Stimulated activated CD4-positive, alpha-beta T cell treated with anti-CD3 and anti-CD28 coated beads, Interleukin-12 subunit alpha, Interleukin-12 subunit beta, amount 100 ng/mL, for 48 hours (primary cell): ENCODE measurements at places on chromosomes 6 and 20.

- no peak for DNase-seq
These were observed 10.0 kb downstream of the JPH2 start for GRCh38 chr20:44176833-44177534.

GRCh38 chr6:67009818-67010217 lies 1302.8 kb upstream of the EYS start:
- no peak for DNase-seq

GRCh38 chr6:41455818-41456217 lies 90.4 kb upstream of the FOXP4 start:
- no peak for DNase-seq

GRCh38 chr6:105936972-105937371 lies 149.2 kb upstream of the PRDM1 start:
- no peak for DNase-seq

- DNase-seq, result peak; percentile 91
These were observed at the start of gene CENPB for GRCh38 chr20:3786665-3787323. TSS of gene CENPB (minus strand) at chr20:3786740. CDS start at chr20:3786483, 257 bp downstream.

DNA sequence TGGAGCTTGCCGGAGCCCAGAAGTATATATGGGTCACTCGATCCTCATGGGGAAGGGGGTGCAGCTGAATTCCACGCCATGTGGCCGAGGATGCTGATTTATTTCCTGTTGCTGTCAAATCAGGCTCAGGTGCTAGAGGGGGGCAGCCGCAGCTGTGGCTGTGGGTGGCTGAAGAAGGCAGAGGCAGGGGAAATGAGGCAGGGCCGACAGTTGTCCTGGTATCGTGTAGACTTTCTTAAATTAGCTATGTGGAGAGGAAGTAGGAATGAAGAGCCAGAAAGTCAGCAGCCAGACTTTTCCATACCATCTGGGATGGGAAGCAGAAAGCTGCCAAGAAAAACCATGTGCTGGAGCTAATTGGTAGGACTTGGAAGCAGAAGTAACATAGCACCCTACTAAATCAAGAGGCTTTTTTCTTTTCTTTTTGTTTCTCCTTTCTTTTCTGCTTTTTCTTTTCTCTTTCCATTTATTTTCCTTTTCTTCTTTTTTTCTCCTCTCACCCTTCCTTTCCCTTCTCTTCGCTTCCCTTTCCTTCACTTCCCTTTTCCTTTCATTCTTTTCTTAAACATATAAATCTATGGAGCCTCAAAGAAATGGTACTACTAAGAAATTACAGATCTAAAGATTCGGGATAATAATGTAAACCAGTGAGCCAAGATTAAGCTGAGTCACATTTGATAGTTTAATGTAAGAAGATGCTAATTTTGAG lies 90.6 kb upstream of the CD83 start:
- no peak for DNase-seq

DNA sequence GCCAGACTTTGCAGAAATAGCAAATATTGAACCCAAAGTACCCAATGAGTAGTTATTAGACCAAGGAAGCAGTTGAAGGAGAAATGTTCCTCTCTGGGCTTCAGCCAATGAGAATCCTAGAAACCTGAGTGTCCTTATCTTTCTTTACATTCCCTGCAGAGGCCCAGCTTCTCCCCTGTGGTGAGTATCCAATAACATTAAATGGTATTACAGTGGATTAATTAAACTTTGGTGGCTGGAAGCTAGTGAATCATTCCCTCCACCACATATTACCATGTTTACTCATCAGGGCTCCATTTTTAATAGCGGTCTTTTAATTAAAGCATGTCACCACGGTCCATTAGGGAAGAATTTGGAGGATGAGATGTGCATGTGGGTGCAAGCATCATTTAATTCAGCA lies 74.0 kb downstream of the UNC5CL start:
- no peak for DNase-seq

GRCh38 chr20:45246109-45246508 lies 8.3 kb downstream of the SLPI start:
- DNase-seq, result no peak

DNA sequence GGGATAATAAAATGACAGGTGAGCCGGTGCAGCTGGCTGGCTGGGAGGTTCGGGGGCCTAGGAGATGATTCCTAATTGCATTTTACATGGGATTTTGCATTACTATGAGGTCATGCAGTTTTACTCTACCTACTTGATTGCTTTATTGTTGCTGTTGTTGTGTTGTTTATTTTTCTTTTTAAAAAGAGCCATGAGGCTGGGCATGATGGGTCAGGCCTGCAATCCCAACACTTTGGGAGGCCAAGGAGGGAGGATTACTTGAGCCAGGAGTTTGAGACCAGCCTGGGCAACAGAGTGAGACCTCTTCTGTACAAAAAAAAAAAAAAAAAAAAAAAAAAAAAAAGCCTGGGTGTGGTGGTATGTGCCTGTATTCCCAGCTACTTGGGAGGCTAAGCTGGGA lies 104.8 kb downstream of the GJA1 start:
- no peak for DNase-seq

DNA sequence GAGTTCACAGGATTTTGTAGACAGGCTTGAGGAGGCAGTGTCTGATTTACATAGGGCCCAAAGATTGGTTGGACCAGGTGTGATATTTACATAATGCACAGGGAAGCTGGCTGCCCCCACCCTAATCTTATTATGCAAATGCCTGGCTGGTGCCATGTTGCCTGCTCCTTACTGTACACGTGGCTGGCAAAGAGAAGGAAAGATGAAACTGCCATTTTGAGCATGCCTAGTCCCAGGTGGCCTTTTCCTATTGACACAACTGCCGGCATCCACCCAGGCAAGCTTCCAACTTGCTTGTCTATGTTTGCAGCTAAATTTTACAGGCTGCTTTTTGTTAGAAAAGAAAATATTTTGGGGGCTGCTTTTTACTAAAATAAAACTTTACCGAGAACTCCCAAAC lies 174.6 kb downstream of the LMBRD1 start:
- no peak for DNase-seq

DNA sequence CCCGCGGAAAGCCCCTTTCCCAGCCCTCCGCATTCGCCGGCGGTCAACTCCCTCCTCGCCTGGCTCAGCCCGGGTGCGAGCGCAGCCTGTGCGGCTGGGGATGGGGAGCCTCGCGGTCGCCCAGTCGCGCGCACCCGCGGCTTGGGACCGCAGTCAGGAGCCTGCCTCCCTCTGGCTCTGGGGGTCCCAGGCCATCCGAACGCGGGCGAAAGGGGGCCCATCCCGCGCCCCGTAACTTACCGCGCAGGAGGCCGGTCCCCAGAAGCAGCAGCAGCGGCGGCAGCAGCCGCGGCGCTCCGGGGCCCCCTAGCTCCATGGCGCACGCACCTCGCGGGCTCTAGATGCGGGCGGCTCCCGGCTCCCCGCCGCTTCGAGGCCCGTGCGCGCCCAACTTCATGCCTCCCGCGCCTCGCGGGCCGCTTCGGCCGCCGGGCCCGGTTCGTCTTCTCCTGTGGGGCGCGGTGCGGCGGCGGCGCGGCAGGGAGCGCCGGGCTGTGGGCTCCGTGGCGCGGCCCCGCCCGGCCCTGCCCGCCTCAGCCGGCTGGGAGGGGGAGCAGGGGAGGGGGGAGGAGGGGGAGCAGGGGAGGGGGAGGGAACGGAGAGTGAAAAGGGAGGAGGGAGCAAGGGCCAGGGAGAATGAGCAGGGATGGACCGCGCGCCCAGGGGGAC lies at the start of gene CHRNA4:
Gene CHRNA4 (minus strand): TSS at position 500 of the 669 bp plus-strand sequence. CDS start 184 bp downstream, at position 316.
- no peak for DNase-seq

GRCh38 chr6:165925474-165926156 lies 242.0 kb downstream of the TBXT start:
- no peak for DNase-seq

DNA sequence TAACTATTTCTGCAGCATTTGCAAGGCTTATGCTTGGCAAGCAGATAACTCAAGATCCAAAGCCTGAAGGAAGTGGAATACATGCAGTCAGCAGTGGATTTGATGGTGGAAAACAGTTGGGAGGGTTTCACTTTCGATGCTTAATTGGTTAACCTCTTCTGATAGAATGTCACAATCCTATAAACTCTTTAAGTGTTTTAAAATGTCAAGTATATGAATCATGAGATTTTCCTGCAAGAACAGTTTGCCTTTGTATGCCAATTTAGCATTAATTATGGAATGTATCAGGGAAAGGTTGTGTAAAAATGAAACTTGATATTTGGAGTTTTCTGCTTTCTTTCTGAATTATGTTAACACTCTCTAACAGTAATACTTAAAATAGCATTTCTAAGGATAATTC lies 36.6 kb downstream of the NKX2-4 start:
- no peak for DNase-seq

DNA sequence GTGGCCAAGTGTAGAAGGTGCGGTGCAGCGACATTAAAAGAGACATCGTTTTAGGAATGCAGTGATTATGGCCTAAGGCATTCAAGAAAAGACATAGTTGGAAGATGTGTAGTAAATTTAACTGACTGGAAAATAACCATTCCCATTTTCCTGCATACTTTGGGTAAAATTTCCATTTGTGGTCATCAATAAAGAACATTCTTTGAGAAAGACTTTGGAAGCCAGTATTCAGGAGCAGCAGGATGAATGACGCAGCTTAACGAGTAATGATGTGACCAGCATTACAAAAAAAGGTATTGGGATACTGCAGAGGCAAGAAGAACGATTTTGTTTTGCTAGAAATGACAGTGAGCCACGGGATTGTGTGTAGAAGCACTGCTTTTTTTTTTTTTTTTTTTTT lies 7.0 kb upstream of the RWDD1 start:
- DNase-seq, result no peak

DNA sequence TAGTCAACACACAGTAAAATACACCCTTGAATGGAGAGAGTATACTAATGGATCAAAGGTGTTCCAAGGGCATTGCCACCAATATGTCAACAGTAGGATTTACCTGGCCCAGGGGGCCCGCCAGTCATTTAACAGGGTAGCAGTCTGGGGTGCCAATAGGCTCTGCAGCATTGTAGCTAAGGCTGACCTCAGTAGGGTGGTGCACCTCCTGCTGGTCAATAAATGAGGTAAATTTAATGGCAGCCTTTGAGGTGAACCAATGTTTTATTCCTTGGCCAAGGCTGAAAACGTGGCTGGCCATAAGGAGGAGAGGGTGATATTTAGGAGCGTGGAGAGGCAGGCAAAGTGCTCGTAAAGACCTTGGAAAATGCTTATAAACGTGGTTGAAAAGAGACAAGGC lies 147.2 kb downstream of the RPS12 start:
- DNase-seq, result no peak

DNA sequence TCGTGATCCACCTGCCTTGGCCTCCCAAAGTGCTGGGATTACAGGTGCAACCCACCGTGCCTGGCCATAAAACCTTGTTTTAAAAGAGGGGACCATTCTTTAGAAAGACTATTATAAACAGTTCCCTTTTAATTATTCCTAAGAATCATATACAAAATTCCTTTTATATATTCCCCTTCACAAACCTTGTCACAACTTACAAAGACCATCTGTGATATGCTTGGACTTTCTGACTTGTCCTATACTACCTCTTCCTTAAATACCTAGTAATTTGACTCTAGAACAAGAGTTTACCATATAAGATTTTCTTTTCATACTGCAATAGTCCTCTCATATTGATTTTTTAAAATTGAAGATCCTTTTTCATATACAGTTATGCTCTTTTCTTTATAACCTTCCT lies 135.8 kb upstream of the PRSS16 start:
- DNase-seq, result no peak

- no peak for DNase-seq
These were observed 6.4 kb downstream of the MRPL14 start for GRCh38 chr6:44120692-44121443.
